Ascending aorta (tissue), 2 donors: ENCODE measurements at places on chromosomes 5 and 9. TPM values are rescaled to one million over a fixed set of nuclear protein-coding genes. Genes with fewer than 3 reads are reported as not detected.

Gene SPINK6
- total RNA-seq: not detected

Gene ADAMTS16
- total RNA-seq: 1.6 TPM

Gene SUSD3
- total RNA-seq: not detected

Gene CDX1
- total RNA-seq: not detected

Gene SPAG8
- not detected for total RNA-seq

Gene CEL
- total RNA-seq: not detected

Gene DNM1
- 31.9 TPM for total RNA-seq

Gene CA9
- 3.9 TPM for total RNA-seq

- DNase-seq: no peak
Observed at GRCh38 chr9:3743901-3744413, 218.2 kb upstream of the RFX3 start.

- no peak for DNase-seq
Observed at GRCh38 chr5:74319076-74319475, 321.5 kb downstream of the ENC1 start.

DNA sequence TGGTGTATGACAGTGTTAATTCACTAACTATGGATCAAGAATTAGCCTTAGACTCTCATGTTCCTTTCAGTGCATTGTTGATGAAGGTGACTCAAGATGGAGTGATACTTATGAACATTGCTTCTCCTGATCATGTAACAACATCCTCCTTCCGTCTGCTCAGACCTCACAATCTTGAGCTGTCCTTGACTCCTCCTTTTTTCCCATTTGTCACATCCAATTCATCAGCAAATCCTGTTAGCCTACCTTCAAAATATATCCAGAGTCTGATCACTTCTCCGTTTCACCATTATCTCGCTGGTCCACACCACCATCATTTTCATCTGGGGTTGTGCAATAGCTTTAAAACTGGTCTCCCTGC, 9.2 kb upstream of the SEMA6A start:
- DNase-seq: no peak

DNA sequence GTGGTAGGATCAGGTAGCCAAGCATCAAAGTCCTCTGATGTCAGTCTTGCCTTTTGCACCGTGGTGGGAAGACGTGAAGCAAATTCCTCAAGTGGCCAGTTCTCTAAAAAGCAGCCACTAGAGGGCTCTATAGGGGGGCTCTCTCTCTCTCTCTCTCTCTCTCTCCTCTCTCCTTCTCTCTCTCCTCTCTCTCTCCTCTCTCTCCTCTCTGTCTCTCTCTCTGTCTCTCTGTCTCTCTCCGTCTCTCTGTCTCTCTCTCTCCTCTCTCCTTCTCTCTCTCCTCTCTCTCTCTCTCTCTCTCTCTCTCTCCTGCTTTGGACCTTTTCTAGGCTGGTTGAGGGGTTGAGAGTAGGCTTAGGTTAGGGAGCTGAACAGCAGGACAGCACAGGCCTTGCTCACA, 13.9 kb upstream of the OSMR start:
- no peak for DNase-seq

DNA sequence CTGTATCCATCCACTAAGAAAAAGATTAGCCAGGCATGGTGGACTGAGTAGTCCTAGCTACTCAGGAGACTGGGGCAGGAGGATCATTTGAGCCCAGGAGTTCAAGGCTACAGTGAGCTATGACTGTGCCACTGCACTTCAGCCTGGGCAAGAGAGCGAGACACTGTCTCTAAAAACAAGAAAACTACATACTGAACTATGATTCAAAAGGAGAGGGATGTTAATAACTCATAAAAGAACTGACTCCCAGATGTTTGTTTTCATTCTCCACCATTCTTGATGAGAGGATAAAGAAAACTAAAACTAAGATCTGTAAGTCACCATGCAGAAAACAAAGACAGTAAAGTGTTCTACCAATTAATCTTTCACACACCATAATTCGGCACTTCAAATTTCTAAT, 53.5 kb downstream of the AUH start:
- DNase-seq: no peak

DNA sequence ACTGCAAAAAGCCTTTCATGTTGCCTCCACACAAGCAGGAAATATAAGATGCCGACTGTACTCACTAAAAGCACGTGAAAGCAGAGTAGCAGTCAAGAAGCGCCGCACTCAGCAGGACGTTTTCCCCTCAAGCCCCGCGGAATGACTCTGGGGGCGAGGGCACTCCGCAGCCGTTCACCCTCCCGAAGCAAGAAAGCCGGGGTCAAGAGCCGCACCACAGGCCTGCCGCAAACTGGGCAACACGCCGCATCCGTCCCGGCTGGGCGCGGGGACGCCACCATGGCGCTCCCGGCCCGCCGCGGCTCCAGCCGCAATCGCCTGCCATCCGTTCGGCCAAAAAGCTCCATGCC, 364 bp downstream of the RPS6 start:
- DNase-seq: no peak

- no peak for DNase-seq
Observed at GRCh38 chr9:134182554-134183085, 18.3 kb upstream of the RNU6ATAC start.
